Parietal lobe (tissue), 2 donors: ENCODE measurements at places on chromosomes 5 and 9. TPM values are rescaled to one million over a fixed set of nuclear protein-coding genes. Genes with fewer than 3 reads are reported as not detected.

The MEF2C gene
- 1,487 TPM for total RNA-seq

The SH3GL2 gene
- 81.1 TPM for total RNA-seq

The CCNI2 gene
- 0.94 TPM for total RNA-seq

The DMXL1 gene
- 164 TPM for total RNA-seq

The RAPGEF1 gene
- total RNA-seq = 49.1 TPM
